A549 treated with DMSO at 1 μM for 4 hours (cell line): ENCODE measurements at places on chromosomes 5 and 9. TPM values are rescaled to one million over a fixed set of nuclear protein-coding genes. Genes with fewer than 3 reads are reported as not detected.

PTRH1 gene
- total RNA-seq, result 10.4 to 17.0 TPM (median 14.5 TPM) in 5 replicates

MARCHF11 gene
- total RNA-seq, result not detected in 5 replicates

CNTNAP3 gene
- 8.4 to 12.2 TPM (median 10.1 TPM) in 5 replicates for total RNA-seq

IRGM gene
- 0.06 to 0.17 TPM (median 0.09 TPM) in 3 of 5 replicates, not detected in the others for total RNA-seq

EIF4E1B gene
- not detected in 5 replicates for total RNA-seq

ZNF367 gene
- total RNA-seq, result 5.9 to 8.0 TPM (median 7.1 TPM) in 5 replicates
